ENCODE measurements at places on chromosomes 6 and 20.

- no peak for DNase-seq
Observed at GRCh38 chr20:17473659-17474058, 57.5 kb downstream of the BFSP1 start.

DNA sequence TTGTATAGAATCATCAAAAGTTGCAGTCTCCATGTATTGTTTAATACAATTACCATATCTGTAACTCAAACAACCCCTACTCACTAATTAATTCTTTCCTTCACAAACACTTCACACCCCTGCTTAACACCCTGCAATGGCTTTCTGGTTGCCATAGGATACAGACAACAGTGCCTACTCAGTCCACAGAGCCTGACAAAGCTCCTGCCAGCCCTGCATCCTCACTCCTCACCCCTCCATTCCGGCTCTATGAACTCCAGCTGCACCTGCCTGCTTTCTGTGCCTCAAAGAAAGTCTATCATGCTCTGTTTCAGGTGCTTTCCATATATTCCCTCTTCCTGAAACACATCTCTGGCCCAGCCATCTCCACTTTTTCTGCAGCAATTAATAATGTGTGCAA, 253.4 kb downstream of the HACE1 start:
- DNase-seq = no peak

- DNase-seq = no peak
Observed at GRCh38 chr6:103042336-103042735, 1648.8 kb downstream of the GRIK2 start.

DNA sequence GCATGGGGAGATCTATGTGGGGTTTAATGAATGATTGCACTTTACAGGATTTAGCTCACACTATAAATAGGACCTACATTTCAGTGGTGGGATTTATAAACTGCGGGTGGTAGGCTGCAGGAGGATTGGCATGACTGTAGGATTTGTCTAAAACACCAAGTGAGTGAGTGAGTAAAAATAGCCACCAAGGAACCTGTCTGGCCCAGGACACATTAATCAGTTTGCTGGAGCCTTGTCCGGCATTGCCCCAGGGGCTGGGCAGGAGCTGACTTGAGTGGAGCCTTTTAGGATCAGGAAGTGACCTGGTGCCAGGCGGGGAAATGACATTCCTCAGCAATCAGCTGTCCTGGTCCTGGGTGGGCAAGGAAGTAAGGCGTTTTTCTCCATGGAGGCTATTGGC, 278.7 kb upstream of the PRND start:
- DNase-seq = no peak

DNA sequence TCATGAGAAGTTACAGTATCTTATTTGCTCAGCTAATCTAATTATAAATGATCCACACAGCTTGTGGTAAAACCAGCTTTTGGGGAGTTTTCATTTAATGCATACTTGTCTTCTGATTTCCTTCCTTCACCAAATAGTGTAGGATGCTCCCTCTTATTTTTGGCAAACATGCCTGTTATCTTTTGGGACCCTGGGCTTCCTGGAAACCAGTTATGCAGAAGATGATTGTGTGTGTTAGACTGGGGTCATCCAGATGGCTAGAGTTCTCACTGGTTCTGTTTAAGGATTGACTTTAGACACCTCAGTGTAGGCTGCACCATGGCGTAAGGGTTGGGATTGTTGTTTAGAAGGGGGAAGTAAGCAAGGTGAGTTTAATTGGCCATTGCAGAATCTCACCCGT, 61.3 kb downstream of the PTPN1 start:
- no peak for DNase-seq

GRCh38 chr6:131107151-131107550, 28.1 kb upstream of the AKAP7 start:
- DNase-seq = peak; percentile 74

DNA sequence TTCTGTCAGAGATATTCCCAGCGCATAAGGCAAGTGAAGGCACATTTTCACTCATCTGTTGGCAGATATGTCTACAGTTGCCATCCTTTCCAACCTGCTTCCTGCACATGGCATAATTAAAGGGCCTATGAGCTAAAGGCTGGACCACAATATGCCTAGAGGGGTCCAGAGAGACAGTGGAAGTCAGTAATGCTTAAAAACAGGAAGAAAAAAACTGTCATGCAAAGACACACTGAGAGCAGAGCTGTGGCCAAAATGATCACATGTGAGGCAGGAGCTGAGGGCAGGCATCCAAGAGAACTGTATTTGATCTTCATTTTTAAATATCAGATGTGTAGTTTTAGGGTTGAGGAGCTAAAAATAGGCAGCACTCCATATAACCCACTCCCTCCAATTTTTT, 125.0 kb upstream of the BACH2 start:
- no peak for DNase-seq

GRCh38 chr6:161417717-161418462, 144.0 kb upstream of the AGPAT4 start:
- DNase-seq = no peak

All from HFFc6 (cell line).